ENCODE measurements at places on chromosomes 11 and 22.
A peak's percentile ranks its signal among the peaks of the same experiment; 100 is the strongest.

DNA sequence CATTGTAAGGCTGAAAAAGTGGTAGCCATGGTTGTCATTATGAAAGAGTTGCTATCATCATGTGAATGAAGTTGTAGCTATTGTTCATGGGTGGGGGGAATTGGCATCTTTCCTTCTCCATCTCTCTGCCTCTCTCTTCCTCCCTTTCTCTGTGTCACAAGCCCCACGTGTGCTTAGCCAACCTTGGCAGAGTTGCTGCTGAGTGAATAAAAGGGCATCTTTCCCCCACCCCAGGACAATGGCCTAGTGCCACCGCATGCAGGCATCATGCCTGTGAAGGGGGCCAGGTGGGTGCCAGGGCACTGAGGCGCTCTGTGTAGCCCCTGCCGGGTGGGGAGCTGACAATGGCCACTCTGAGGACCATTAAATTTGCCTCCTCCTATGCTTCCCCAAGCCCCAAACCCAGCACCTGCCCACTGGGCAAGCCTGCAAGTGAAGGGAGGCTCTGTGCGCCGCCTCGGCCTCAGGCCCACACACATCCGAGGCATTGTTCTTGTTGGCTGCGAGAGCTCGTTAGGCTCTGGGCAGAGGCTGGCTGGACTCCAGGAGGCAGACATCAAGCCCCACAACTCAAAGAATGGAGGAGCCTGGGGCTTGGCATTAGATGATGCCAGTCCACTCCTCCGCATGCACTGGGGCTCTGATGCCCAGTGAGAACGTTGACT lies 103.9 kb downstream of the SEZ6L start:
- no peak for DNase-seq

DNA sequence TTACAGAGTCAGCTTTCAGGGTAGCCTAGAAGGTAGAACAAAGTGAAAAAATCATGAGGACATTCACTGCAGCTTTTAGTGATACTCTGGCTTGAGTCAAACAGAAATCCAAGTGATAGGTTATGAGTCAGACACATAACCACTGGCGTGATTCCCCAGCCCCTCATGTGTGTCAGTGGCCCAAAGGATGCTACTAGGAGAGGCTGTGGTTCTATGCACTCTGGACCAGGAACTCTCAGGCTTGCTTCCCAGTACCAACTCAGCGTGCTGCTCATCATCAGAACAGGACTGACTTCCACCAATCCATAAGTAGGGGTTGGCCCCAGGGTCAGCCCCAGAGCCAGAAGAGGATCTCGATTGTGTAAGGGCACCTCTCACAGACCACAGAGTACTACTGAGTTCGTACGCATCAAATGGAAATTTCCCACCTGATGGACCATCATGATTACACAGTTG lies 116.8 kb downstream of the MED15 start:
- no peak for DNase-seq

- no peak for DNase-seq
Measured at GRCh38 chr11:5626196-5626595, 1.4 kb downstream of the TRIM34 start.

DNA sequence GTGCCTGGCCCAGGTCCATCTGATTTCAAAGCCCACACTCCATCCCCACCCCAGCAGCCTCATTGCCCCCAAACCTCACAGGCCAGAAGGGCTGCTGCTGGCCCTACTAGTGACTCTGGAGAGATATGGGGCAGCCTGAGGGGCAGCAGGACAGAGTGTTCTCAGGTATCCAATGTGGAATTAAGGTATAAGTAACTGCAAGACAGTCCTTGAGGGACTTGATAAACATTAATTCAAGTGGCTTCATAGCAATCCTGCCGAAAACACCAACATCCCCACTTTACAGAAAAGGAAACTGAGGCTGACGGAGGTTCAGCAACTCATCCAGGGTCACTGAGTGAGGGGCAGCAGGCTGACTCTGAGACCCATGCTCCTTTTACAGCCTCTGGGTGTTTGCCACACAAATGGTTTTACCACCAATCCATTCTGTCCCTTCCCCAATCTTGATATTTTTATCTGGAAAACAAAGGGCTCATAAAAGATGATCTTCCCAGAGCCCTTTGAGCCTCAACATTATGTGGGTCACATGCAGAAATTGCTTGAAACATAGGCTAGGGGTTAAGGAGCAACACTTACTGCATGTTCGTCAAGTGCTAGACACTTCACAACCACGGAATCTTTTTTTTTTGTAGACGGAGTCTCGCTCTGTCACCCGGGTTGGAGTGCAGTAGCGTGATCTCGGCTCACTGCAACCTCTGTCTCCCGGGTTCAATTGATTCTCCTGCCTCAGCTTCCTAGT lies 2.3 kb downstream of the NIPSNAP1 start:
- DNase-seq: no peak

GRCh38 chr11:72735495-72736027 lies 16.6 kb downstream of the ARAP1 start:
- no peak for DNase-seq

DNA sequence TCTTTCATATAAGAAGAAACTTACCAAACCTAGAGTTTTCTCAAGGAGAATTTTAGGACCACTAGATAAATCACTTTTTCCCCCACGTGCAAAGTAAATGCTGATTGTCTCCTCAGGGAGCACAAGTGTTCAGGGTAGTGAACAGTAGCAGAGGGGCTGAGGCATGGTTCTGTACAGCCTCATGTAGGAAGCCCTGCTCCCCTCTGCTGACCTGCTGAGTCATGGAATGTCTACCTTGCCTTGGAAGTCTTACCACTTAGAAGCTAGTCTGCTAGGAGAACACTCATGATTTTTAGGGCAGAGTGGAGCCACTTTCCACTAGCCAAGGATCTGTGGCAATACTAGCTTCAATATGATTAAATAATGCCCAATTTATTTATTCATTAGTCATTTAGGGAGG lies 2120.6 kb upstream of the RAG2 start:
- DNase-seq: no peak

GRCh38 chr11:65718531-65718930 lies 2.1 kb downstream of the RNASEH2C start:
- DNase-seq: no peak

GRCh38 chr11:126821827-126822226 lies 178.7 kb downstream of the KIRREL3 start:
- no peak for DNase-seq

DNA sequence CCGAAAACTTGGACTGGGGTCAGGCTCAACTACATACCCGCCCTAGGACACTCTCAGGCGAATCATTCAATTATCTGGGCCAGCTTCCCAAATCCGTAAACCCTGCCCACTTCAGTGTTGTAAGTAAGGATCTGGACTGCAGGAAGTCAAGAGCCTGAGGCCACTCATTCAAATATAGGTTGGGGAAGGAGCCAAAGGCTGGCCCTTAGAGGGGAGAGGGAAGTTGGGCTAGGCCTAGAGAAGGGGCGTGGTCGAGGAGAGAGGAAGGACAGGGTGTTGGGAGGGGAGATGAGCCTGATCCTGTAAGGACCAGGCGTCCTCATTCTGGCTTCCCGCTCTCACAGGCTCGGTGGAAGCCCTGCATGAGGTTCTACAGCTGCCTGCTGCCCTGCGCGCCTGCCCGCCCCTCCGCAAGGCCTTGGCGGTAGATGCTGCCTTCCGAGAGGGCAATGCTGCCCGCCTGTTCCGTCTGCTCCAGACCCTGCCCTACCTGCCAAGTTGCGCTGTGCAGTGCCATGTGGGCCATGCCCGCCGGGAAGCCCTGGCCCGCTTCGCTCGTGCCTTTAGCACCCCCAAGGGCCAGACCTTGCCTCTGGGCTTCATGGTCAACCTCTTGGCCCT lies 3.0 kb downstream of the SAC3D1 start:
- no peak for DNase-seq

DNA sequence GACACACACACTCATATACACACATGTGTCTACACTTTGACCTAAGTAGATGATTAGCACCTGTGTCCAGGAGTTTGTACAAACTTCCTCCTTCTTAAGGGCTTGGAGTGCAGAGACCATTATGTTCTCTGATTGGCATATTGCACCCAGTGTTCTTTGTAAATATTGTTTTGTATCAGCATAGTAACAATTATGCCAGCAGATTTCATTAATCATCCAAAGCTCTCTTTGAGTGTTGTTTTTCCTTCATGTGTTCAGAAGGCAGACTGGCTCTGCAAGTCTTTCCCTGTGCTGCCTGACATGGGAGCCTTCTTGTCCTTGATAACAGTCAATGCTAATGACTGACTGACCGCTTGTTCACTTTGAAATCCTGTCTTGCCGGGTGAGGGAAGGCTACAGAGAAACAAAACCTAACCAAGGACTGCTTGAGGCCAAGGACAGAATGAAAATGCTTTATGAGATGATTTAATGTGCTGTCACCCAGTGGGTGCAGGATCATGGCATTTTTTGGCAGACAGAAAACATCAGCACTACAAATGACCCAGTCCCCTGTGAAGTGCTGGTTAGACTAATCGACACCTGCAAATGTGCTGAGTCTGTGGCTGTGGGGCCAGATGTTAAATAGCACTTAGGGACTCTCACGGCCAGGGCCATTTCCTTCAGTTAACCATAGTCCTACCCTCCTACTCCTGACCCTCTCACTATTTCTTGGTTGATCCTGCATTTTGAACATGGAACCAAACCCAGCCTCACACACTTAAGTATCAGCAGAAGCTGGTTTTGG lies 6.6 kb upstream of the BARX2 start:
- no peak for DNase-seq

DNA sequence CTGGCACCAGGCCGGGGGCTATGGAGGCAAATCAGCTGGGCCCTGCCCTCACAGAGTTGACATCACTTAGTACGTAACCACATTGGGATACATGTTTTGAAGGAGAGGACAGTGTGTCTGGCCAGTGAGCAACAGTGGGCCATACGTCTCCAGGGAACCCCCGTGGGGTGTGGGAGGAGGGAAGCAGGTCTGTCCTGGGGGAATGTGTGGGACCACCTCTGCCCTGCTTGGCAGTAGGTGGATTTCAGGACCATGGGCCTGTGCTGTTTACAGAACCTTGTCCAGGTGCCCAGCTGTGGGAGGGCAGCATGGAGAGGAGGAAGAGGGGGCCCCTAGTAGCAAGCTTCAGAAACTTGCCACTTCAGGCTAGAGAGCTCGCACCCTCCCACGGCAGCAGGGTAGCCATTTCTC lies 21.0 kb downstream of the P2RY2 start:
- DNase-seq: no peak

DNA sequence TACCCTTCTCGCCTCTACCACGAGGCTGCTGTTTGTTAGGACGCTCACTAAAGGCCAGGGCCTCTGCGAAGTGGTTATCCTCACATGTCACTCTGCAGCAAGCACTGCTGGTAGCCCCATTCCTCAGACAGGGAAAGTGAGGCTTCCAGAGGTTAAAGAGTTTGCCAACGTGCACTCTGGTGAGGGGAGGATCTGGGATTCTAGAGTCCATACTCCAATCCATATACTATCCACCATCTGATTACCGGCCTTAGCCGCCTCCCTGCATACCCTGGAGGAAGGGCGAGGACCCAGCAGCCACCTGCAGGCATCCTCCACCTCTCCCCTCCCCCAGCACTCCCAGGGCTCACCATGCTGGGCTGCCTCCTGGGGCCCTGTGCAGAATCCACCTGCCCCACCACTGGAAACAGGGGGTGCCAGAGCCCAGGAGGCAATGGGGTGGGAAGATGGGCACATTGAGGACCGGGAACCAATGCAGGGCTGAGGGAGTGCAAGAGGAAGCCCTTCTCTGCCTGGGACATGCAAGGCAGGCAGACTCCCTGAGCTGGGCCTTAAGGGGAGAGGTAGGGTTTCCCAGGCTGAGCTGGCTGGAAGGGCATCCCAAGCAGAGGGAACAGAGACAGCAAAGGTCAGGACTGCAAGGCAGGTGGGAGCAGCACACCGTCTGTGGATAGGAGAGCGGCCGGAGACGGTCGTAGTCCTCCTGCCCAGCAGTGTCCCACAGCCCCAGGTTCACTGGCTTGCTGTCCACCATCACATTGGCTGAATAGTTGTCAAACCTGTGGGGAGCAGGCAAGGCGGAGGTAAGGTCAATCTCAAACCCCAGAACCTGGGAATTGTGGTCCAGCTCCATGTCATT lies 11.7 kb downstream of the RAC2 start:
- no peak for DNase-seq

DNA sequence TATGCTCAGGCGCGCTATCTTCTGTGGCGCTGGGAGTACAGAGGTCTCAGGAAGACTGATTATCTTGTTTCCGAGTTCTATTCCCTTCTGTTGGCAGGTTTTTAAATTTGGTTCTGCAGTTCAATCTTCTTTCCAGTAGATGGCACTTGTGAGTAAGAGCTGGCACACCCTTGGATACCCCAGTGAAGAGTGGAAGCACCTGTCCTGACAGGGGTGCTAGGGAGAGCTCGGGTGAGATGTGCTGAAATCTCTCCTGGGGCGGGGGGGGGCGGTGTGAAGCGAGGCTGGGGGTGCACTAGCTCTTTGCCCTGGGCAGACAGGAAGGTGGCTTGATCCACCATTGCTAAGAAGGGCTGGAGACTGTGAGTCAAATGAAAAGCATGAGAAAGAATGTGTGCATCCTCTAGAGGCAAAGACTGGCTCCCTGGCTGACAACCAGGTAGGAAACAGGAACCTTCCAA lies 679.9 kb upstream of the CCDC179 start:
- peak; percentile 13 for DNase-seq

DNA sequence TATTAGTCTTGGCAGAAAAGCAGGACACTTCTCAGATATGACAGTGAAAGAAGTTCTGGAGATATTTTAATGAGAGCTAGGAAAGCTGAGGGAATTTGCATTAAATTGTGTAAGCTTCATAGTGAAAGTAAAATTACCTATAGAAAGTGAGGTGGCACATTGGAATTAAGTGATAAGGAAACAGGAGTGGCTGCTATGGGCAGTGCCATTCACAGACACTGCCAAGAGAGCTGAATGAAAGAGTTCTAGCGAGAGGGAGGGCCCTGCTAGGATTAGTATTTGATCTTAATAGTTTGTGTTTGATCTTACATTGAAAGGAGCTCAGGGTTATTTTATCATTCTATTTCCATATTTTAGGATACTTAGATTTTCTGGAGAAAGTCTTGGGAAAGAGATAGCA lies 351.9 kb downstream of the DDX10 start:
- no peak for DNase-seq

DNA sequence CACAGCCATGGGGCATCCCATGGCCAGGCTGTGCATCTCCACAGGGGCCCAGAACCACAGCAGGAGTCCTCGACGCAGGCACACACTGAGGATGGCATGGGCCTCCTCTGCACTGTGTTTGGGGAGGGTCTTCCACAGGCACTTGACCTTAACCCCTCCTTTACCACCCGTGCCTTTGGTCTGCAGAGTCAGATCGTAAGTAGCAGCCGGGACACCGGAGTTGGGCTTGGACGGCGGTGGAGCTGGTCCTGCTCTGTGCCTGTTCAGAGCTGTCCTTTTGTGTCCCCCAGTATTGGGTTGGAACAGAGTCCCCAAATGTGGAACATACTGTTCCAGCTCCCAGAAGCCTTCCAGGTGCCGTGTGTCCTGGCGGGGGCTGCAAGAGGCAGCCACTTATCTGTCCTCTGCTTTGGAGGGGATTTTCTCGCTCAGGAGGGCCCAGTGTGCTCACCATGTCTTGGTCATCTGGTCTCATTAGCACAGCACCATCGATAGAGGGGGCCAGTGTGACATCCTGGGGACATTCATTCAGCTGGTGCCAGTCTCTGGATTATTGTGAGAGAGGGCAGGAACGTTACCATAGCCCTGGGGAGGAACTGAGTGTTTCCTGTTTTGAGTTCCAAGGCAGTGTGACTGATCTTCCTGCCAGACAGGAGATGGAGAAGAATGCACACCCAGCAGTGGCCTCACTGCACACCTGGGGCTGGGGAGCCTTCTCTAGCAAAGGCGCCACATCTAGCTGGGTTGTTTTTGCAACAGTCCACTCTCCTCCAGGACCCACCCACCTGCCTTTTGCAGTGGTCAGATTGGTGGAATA lies 12.4 kb downstream of the CRELD2 start:
- no peak for DNase-seq

- no peak for DNase-seq
Measured at GRCh38 chr22:44147008-44147645, 33.6 kb upstream of the PARVG start.

- no peak for DNase-seq
Measured at GRCh38 chr11:130726234-130727037, 189.8 kb downstream of the SNX19 start.

Data from renal cortex interstitium (tissue), 15 donors.